NCI-H526 (cell line): ENCODE measurements at places on chromosomes 12 and 14.

GRCh38 chr12:68040450-68041075, 51.3 kb downstream of the IFNG-AS1 start:
- peak; percentile 88 for DNase-seq

GRCh38 chr12:226401-226800, 12.4 kb upstream of the SLC6A12 start:
- DNase-seq: no peak

DNA sequence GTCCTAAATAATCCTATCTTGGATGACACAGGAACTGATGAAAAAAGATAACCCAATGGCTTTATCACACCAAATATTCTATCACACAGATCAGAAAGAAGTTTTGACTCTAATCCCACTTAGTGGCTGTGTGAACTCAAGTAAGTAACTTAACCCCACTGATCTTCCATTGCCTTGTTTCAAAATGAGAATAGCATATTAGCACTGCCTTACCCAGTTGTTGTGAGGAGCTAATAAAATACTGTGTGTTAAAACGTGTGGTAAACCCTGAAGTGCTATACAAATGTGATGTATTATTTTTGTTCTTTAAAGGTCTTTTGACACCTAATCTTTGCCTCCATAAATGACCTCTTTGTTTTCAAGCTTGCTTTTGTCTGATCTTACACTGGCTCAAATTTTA, 60.9 kb upstream of the ARID2 start:
- DNase-seq: no peak

- no peak for DNase-seq
Observed at GRCh38 chr12:112010415-112011344, 2.3 kb downstream of the TMEM116 start.

GRCh38 chr14:97771340-97772045, 974.3 kb downstream of the VRK1 start:
- no peak for DNase-seq

DNA sequence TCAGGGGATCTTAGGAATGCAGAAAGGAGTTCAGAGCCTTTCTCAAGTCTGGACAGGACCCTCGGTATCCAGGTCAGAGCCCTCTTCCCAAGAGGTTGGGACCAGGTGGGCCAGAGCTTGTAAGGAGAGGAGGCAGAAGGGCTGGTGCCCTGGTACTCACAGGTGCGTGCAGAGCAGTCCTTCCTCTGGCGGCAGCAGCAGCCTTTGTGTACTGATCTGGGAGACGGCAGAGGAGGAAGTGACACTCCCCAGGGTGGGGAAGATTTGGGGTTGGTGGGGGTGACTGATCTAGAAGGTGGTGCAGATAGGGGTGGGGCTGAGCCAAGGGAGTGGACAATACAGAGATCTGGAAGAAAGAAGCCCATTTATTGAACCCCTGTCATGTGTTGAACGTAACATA, at the start of gene ITGB7:
Gene ITGB7 (minus strand): TSS at position 210 of the 400 bp plus-strand sequence. CDS start 6,808 bp downstream, outside the sequence.
- no peak for DNase-seq

DNA sequence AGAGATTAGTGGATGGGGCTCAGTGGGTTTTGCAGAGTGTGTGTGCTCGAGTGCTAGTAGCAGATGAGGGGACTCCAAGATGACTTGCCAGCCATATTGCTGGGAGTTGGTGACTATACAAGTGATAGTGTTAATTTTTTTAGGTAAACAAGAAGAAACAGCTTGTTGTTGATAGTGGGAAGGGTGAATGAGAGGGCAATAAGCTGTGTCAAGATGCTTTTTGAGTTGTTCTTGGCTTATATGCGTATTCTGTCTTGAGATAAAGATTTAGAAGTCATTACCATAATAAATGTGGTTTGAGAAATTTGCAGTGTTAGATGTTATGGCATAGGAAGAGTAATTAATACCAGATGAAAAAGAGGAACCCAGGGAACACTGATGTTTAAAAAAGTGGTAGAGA, 75.3 kb downstream of the RCOR1 start:
- DNase-seq: no peak

DNA sequence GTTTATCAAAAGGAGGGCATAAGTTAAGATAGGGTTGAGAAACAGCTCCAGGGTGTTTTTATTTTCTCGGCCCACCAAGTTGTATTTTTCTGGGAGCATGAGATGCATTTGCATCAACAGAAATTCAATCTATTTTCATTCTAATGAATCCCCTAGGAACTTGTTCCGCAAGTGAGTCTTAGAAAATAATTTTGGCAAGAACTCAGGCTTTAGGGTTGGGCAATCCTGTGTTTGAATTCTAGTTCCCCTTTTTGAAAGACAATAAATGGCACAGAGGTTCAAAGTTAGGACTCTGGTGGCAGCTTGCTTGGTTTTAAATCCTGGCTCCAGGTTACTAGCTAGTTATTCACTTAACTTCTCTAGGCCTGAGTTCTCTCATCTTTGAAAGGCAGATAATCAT, 23.7 kb downstream of the SLC5A8 start:
- no peak for DNase-seq

GRCh38 chr12:53978477-53979356, 4.0 kb upstream of the HOTAIR start:
- DNase-seq: peak; percentile 95

GRCh38 chr12:13250416-13250815, 53.9 kb downstream of the EMP1 start:
- DNase-seq: no peak

GRCh38 chr12:92615703-92616102, 87.1 kb upstream of the PLEKHG7 start:
- no peak for DNase-seq

- DNase-seq: no peak
Observed at GRCh38 chr14:68982581-68982980, 3.5 kb upstream of the ACTN1 start.

DNA sequence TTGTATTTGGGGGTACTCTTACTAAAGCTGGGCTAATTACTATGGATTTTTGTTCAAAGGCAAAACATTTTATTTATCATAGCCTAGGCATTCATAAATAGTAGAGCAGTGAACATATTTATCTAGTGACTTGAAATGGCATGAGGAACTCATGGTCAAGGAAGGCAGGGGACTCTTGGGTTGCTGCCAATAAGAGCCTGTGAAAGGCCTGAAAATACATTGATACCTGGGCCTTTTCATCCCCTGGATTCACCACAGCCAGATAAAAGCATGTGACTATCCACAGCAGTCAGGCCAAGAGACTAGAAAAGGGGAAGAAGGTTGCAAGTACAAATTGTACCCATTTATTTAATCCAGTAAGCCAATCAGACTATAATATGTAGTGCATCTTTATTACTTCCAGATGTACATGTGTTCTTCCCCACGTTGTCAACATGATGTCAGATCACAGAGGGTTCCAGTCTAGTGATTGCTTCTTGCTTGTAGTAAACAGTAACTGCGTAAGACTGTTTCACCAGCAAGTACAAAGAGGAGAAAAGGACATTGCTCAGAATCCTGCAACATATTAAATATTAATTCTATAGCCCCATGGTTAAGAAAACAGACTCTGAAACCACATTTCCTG, 409.7 kb downstream of the NOVA1 start:
- no peak for DNase-seq

- no peak for DNase-seq
Observed at GRCh38 chr12:64186789-64187188, 35.3 kb downstream of the KICS2 start.

DNA sequence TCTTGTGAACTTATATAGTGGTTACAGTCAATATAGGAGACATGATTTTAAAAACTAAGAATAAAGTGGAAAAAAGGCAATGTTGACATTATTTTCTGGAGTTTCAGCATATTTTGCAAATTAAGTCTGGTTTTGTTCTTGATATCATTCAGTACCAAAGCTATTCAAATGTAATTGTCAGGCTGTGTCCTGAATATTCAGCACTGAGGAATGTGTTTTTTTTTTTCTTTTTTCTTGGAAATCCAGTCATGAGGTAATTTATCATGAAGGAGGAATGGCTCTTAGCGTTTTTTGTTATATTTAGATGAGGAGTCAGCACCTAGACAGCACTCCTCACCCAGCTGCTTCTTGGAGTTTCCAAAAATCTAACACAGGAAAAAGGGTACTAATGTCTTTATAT, 225.5 kb downstream of the CCDC91 start:
- DNase-seq: no peak

DNA sequence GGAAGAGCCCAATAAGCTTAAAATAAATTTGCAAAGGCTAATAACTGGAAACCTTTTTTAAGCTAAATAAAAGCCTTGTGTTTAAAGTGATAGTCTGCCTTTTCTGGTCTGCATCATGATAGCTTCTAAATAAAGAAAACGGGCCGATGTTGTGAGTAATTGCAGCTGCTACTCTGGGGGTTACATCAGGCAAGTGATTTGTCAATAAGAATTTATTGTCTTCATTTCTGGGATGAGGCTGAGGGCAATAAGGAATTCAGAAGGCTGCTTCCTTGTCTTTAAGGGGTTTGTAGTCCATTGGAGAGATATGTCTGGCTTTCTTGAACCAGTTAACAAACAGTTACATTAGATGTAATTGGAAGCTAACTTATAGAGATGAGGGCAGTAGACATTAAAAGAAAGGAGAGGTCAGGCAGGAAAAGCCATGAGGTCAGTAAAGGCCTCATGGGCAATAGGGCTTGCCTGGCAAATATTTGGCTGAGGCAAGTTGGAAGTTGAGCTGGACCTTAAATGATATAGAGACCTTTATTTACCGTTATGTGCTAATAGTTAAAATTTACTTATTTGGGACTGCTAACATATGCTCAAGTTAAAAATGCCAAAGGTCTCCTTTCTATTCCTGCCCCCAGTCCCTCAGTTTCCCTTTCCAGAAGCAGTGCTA, 85.0 kb downstream of the CRADD start:
- no peak for DNase-seq

GRCh38 chr14:38616959-38617358, 361.1 kb upstream of the CLEC14A start:
- DNase-seq: peak; percentile 4

GRCh38 chr12:123444092-123445026, 7.9 kb upstream of the RILPL2 start:
- DNase-seq: no peak

GRCh38 chr14:92540472-92541048, 27.0 kb downstream of the RIN3 start:
- no peak for DNase-seq

GRCh38 chr12:2583091-2583497, 211.7 kb upstream of the FKBP4 start:
- DNase-seq: peak; percentile 82

- DNase-seq: no peak
Observed at GRCh38 chr14:68464711-68465110, 328.2 kb downstream of the ZFP36L1 start.

GRCh38 chr12:11759899-11760298, 110.4 kb downstream of the ETV6 start:
- DNase-seq: no peak

DNA sequence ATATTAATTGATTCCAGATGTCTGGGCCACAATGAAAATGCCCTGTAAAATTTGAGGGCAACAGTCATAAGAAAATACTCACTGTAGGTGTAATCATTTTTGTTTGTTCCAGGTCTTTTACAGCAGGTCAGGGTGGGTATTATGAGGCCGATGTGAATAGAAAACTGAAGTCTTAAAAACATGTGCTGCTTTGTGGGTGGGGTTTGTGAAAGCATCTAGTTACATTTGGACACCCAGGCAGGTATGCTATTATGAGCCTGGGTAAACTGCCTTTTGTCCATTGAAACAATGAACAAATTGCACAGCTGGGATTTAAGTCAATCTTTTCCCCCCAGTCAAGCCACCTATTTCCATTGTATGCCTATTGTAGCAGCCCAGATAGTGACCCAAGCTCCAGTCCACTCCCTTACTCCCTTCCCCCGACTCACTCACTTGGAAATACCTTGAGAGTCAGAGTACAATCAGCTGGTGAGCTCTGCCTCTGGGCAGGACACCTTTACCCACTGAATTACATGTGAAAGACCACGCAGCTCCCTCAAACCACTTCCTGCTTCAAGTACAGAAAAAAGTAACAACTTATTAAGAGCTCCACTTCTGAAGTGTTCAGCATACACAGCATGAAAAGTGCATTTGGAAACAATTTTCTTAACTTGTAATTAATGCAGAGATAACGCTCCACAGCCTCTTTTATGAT, 1.8 kb downstream of the IGF1 start:
- DNase-seq: no peak

- no peak for DNase-seq
Observed at GRCh38 chr12:3107954-3108353, 30.8 kb downstream of the TSPAN9 start.

- DNase-seq: no peak
Observed at GRCh38 chr14:104805326-104805678, 4.4 kb downstream of the ZBTB42 start.

- no peak for DNase-seq
Observed at GRCh38 chr12:52291267-52291935, at the start of gene KRT81. Gene KRT81 (minus strand): TSS chr12:52291534. CDS start chr12:52291465, 69 bp downstream.

DNA sequence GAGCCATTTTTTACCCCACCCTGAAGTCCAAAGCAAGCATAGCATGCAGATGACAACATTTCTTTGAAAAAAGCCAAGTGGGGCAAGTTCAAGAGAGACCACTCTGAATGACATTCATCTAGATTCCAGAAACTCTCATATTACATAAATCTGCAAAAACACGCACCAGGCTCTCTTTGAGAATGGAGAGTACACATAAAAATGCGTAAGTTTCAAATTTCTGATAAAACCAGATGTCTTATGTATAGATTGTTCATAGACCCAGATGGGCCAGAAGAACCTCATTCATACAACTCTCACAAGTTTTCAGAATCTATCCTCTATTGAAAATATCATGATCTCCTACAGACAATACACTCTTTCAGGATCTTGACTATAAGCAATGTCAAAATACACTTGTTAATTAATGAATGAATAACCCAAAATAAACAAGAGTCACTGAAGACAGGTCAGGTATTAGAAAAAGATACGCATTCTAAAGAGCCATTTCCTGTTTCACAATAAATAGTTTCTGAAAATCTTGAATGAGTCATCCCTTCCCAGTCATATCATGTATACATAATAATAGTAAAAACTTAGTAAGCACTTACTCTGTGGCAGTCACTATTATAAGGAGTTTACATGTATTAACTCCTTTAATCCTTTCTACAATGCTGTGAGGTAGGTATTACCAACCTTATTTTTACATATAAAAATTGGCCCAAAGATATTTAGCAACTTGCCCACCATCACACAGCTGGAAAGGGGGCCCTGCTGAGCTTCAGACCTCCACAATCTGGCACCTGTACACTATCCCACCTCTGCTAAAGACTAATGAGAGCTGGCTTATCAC, 72.0 kb downstream of the PPP2R5E start:
- no peak for DNase-seq

DNA sequence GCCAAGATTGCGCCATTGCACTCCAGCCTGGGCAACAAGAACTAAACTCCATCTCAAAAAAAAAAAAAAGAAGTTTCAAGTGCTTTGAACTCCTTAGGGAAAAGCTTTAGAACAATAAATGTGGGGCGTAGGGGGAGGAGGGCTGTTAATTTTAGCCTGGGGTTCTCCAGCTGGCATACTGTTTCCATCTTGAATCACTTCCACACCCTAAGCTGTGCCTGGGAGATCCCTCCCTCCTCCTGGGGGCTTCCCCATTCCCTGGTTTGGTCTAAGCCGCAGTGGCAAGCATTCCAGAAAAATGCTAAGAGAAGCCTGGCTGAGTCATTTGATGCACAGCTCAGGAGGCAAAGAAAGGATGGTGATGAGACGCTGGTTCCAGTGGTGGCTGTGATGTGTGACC, 2.3 kb upstream of the ZNF384 start:
- no peak for DNase-seq
